ENCODE measurements at places on chromosomes 1 and 21.

DNA sequence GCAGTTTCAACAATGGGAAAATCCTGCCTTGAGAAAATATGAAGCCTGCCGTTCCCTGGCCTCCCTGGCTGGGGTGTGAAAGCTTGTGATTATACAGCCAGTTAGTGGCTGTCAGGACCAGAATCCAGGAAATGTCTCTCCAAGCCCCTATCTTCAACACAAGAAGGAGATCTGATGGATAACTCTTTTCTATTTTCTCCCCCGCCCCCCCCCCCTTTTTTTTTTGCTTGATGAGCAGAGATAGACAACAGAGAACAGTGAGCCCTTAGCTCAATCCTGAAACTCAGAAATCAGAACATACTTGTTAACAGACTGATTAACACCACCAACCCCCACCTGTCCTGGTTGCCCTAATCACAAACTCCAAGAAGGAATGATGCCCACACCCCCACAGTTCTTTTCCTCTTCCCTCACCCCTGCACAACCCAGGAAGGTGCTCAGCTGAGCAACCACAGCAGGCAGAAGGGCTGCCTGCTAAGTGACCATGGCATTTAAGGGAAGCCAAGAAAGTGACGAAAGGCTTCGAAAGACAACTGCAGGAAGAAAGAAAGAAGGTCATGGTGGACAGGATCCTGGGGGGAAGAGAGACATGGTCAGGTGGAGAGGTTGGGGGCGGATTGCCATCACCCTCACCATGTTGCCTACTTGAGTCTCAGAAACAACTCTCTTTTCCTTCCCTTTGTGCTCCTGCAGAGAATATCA is 12.3 kb upstream of the DENND2D start:
- no peak for DNase-seq

GRCh38 chr21:33128538-33128937 is 58.6 kb downstream of the OLIG1 start:
- no peak for DNase-seq

DNA sequence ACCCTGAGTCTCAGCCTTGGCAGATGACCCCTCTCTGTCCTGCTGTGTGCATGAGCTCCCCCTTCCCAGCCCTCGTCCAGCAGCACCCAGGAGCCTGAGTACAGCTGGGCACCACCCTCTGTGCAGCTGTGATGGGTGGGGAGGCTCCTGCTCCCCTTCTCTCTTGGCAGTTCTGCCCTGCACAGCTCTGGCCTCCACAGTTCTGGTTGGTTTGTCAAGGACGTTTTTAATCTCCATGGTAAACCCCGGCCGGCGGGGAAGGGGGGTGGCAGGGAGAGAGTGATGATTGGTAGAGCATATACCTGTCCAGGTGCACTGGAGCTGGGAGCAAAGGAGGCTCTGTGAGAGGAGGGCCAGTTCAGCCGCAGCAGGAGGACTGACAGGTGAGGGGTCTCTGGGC is at the start of gene CLCNKA:
Gene CLCNKA (plus strand): TSS at position 356 of the 400 bp plus-strand sequence. CDS start 584 bp downstream, outside the sequence.
- DNase-seq: no peak

- peak; percentile 4 for DNase-seq
Observed at GRCh38 chr21:26909972-26910371, 56.9 kb downstream of the ADAMTS5 start.

All from HCEC 1CT (cell line).